ENCODE measurements at places on chromosomes 11 and 22. TPM values are rescaled to one million over a fixed set of nuclear protein-coding genes. Genes with fewer than 3 reads are reported as not detected.

- DNase-seq, result no peak
- no peaks in the 10 kb centered on the region for H3K36me3 ChIP-seq
- H3K4me1 ChIP-seq, result peaks cover 20% of the 10 kb centered on the region
- H3K4me3 ChIP-seq, result no peak overlapping the region
Observed at GRCh38 chr22:42993651-42994275, 21.2 kb downstream of the PACSIN2 start.

DNA sequence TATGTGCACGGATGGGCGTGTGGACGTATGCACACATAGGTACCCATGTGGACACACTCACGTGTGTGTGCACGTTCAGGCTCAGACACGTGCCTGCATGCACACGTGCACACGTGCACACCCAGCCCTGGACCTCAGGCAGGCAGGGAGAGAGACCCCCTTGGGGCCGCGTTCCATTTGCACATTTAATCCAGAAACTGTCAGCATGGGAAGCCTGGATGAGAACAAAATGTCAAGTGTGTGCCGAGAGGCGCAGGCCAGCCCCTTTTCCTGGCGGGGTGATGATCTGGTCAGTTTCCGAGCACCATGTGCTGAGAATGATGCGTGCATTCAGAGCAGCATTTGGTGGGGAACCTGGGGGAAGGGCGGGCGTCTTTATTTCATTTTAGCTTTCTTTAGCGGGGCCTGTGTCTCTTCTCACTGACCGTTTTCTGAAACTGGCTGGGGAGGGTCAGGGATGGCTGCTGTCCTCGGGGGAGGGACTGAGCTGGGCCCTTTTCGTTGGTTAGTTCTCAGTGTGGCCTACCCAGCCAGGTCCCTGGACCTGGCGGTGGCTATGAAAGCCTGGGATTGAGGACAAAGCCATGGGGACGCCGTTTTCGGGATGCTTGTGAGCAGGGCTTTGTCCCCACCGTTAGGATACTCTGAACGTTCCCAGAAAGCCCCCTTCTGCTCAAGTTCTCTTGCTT, 96.3 kb downstream of the KCNQ1 start:
- no peak for DNase-seq
- no peaks in the 10 kb centered on the region for H3K36me3 ChIP-seq
- no peak overlapping the region for H3K27ac ChIP-seq

GRCh38 chr11:1563697-1564534, 8.2 kb downstream of the DUSP8 start:
- no peaks in the 10 kb centered on the region for H3K36me3 ChIP-seq
- DNase-seq, result no peak
- H3K4me1 ChIP-seq, result no peaks in the 10 kb centered on the region

GRCh38 chr11:32092581-32093170, 1.8 kb downstream of the RCN1 start:
- no peak for DNase-seq
- H3K27me3 ChIP-seq, result peaks cover 6% of the 10 kb centered on the region
- peaks cover 24% of the 10 kb centered on the region for H3K4me1 ChIP-seq
- H3K27ac ChIP-seq, result peak overlapping the region; percentile 82

GRCh38 chr11:117940736-117941135, 11.5 kb upstream of the TMPRSS13 start:
- peaks cover 50% of the 10 kb centered on the region for H3K4me1 ChIP-seq
- H3K4me3 ChIP-seq, result no peak overlapping the region
- peaks cover 2% of the 10 kb centered on the region for H3K36me3 ChIP-seq
- H3K27ac ChIP-seq, result no peak overlapping the region

DNA sequence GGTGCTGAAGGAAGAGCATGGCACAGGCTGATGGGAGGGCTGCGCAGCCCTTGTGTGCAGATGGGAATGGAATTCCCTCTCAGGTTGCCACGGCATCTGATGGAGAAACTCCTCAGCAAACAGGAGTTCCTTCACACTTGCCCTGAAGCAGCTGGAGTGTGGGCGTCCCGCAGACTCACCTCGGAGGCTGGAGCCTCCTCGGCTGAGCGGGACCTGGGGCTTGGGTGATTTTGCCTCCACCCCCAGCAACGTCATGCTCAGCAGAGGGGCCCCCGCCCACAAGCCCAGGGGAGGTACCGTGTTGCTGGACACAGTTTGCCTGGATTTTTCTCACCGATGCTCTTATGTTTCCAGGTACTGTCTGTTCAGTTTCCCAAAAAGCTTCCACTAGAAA, 63.4 kb downstream of the MYO7A start:
- H3K4me1 ChIP-seq, result no peaks in the 10 kb centered on the region
- H3K27me3 ChIP-seq, result no peaks in the 10 kb centered on the region
- no peaks in the 10 kb centered on the region for H3K36me3 ChIP-seq
- no peak for DNase-seq

DNA sequence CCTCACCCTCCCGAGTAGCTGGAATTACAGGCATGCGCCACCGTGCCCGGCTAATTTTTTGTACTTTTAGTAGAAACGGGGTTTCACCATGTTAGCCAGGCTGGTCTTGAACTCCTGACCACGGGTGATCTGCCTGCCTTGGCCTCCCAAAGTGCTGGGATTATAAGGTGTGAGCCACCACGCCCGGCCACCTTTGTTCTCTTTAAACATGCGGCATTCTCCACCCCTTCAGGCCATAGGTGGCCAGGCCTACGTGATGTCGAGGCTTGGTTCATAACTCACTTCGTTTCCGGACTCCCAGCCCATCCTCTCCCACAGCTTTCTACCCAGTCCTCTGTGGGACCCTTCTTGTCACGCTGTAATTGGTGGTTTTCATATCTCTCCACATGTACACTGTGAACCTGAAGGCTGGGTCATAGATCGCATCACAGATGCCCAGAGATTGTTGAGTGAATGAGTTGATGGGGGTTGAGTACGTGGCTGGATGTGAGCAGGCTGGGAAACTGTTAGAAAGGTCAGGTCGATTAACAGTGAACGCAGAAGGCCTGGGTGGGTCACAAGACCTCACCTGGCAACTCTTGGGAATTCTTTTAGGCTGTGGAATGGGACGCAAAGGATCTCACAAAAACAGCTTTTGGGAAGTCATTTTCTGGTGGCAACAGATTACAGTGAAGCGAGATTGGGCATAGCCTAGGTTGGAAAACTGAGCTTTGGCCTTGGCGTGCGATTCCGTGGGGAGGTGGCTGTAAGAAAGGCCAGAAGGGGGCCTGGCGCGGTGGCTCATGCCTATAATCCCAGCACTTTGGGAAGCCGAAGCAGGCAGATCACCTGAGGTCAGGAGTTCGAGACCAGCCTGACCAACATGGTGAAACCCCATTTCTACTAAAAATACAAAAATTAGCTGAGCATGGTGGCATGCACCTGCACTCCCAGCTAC, 44.5 kb downstream of the ST14 start:
- no peaks in the 10 kb centered on the region for H3K27me3 ChIP-seq
- no peak for DNase-seq
- H3K36me3 ChIP-seq, result no peaks in the 10 kb centered on the region
- no peak overlapping the region for H3K4me3 ChIP-seq
- H3K27ac ChIP-seq, result no peak overlapping the region

GRCh38 chr22:25357606-25358420, 138.4 kb downstream of the CRYBB2 start:
- H3K4me3 ChIP-seq, result no peak overlapping the region
- no peak for DNase-seq
- no peak overlapping the region for H3K27ac ChIP-seq

The LRRC10B gene
- total RNA-seq, result not detected

The FAM181B gene
- not detected for total RNA-seq

The FOLR1 gene
- total RNA-seq, result not detected

All from activated T-cell treated with anti-CD3 and anti-CD28 coated beads, Interleukin-2, amount 50 U/mL, for 72 hours (primary cell).